Suprapubic skin (tissue), 4 donors: ENCODE measurements at places on chromosomes 16 and 17. TPM values are rescaled to one million over a fixed set of nuclear protein-coding genes. Genes with fewer than 3 reads are reported as not detected.

DNA sequence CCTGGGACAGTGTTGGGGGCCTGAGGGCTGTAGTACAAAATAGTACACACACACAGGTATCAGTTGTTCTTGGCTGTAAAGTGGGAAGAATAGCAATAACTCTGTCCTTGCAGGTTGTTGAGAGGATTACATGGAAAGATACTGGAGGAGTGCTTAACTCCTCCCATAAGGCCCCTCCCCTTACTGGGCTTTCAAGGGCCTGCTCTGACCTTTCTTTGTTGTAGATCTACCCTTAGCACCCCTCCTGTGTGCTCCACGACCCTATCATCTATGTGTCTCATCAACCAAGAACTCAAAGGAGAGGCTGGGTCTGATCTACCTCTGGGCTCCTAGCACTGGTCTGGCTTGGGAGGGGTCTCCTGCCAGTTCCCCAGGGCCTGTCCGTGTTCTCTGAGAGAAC, 8.3 kb upstream of the EDC4 start:
- DNase-seq: no peak

GRCh38 chr16:50509521-50510341, 38.5 kb upstream of the NKD1 start:
- DNase-seq: no peak

DNA sequence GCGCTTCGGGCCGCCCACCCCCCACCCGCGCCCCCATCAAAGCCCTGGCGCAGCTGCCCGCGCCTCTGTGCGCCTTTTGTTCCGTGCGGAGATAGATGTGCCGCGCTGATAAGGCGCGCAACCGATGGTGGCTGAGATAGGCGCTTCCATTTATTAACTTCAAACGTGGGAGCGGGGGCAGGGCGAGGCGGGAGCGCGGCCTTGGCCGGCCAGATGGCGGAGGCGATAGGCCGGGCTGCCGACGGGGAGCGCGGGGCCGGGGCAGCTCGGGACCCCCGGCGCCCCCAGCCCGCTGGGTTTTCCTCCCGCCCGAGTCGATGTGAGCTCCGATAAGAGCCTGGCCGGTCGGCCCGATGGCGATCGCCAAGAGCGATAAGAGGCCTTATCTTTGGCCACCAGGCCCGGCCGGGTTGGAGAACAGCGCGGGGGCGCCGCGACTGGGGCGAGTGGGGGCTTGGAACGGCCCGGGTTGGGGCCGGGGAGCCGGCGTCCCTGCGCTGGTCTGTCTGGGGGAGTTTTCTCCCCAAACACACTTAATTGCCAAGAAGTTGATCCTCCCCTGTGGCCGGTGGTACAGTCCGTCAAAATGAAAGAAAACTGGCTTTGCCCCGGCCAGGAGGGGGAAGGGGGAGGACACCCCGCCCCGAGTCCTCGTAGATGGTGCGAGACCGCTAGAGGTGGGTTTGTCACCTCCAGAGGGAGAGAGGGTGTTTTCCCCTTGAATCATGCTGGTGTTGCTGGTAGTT, 2.7 kb downstream of the ZFPM1 start:
- DNase-seq: no peak

PRAC1 gene
- not detected for total RNA-seq

MEIOB gene
- 0.29 TPM for total RNA-seq

ABCC6 gene
- total RNA-seq: 1.3 TPM

HAP1 gene
- total RNA-seq: 1.0 TPM

CES5A gene
- total RNA-seq: not detected
